ENCODE measurements at places on chromosomes 7 and 10.

GRCh38 chr10:35056133-35056532, 34.0 kb downstream of the CUL2 start:
- ATAC-seq, result no peak

GRCh38 chr7:28107960-28108359, 72.6 kb downstream of the JAZF1 start:
- ATAC-seq, result peak; percentile 74

DNA sequence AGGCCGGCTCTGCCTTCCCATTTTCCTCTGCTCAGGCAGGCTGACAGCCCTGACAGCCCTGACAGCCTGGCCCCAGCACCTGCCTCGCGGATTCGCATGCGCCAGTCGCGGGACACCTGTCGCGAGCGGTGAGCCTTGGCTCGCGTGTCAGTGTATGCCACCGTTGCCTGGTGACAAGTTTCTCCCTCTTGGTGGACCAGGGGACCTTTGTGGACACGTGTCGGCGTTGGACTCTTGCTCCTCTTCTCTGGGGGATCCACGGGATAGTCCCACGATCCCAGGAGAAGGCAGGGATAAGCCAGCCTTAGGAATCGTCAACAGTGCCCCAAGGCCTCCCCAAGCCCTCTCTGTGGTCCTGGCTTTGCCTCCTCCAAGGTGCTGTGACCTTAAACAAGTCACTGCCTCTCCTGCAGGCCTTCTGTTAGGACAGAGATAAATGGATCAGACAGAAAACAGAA, 18.1 kb upstream of the ZNF273 start:
- no peak for ATAC-seq

- peak; percentile 27 for ATAC-seq
Observed at GRCh38 chr7:30888747-30889146, 22.9 kb upstream of the AQP1 start.

DNA sequence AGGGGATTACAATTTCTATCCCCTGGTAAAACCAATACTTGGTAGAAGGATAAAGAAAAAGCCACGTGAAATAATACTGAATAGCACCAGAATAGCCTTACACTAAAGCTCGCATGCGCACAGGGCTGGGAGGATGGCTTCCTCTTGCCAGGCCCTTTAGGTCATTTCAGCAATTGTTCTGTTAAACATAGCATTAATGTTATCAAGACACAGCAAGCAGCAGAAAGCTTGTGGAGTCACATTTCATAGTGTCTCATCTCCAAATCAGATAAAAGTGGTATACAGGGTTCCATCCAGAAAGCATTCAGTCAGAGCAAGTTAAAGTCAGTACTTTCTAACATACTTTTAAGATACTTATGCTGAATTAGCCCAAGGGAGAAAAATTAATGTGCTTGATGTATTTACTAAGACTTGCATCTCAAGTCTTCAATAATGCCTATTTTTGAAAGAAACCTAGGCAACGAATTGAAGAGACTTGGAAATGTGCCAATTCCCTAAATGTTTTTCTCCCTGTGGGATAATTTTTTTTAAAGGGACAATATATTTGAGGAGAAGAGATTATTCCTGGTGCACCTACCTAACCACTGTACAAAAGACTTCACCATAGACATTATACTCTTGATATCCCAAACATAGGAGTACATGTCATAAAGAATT, 14.3 kb upstream of the NPM3 start:
- no peak for ATAC-seq

DNA sequence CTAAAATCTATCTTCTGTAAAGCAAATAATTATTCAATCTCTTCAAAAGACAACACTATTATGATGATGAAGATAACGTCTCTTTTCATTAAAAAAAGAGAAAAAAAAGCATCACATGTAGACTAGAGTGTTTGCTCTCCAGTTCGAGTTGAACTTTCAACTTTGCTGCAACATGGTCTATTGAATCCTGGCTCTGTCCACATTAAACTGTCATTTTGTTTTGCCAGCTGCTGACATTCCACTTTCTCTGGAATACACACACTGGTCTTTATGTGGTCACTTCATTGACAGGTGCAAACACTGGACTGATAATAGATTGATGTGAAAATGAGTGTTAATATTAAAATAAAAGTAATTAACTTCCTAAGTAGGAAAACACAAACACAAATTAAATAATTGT, 61.7 kb downstream of the PTF1A start:
- no peak for ATAC-seq
